ENCODE measurements at places on chromosomes 3 and 15. TPM values are rescaled to one million over a fixed set of nuclear protein-coding genes. Genes with fewer than 3 reads are reported as not detected.

DNA sequence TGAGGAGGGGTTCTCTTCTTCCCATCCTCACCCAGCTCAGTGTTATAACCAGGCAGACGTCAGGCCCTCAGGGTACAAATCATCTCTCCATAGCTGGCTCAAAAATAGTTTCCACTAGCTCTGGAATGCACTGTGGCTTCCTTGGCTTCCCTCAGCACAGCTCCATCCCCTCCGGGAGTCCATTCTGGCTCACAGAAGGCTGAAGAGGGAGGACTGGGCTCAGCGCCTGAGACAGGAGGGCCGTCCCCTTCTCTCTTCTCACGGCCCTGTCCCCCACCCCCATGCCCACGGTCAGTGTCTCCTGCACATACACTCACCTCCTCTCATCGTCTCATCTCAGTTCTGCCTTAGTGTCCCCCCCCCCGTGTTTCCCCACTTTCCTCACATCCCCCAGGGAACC, 50.1 kb downstream of the UMPS start:
- peak; percentile 84 for DNase-seq

Gene AGBL1
- total RNA-seq = not detected

GRCh38 chr3:120302361-120302760, 17.3 kb upstream of the GPR156 start:
- no peak for DNase-seq

- no peak for DNase-seq
Observed at GRCh38 chr15:38994310-38994709, 429.7 kb upstream of the RASGRP1 start.

GRCh38 chr15:23422946-23423708, 23.9 kb downstream of the GOLGA6L2 start:
- peak; percentile 45 for DNase-seq

Gene TRIM42
- total RNA-seq = not detected

GRCh38 chr3:128405554-128406277, 61.0 kb downstream of the DNAJB8 start:
- DNase-seq = no peak

GRCh38 chr3:116112696-116113095, 332.6 kb downstream of the LSAMP start:
- no peak for DNase-seq

DNA sequence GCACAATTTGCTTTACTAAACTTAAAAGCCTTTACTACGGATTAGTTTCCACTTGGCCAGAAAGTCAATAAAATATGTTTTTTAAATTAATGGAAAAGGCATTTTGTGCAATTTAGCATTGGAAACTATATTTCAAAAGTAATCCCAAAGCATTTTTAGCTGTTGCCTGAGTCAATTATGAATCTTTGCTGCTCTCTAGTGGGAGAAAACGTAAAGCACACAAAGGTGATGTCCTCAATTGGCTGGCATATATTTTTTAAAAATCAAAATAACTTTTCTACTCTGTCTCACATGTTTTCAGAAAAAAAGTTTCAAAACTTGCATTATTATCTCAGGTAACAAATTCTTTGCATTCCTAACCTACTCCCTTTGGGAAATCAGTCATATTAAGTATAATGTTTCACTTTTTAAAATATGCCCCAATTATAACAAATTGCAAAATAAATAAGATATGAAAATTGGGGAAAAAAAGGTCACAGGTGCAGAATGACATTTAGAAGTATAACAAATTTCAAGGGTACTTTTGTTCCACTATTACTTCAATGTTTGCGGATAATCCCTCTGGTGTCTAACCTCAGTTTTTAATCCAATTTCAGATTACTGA, 47.2 kb upstream of the TEX55 start:
- DNase-seq = no peak

Gene ZPLD1
- not detected for total RNA-seq

DNA sequence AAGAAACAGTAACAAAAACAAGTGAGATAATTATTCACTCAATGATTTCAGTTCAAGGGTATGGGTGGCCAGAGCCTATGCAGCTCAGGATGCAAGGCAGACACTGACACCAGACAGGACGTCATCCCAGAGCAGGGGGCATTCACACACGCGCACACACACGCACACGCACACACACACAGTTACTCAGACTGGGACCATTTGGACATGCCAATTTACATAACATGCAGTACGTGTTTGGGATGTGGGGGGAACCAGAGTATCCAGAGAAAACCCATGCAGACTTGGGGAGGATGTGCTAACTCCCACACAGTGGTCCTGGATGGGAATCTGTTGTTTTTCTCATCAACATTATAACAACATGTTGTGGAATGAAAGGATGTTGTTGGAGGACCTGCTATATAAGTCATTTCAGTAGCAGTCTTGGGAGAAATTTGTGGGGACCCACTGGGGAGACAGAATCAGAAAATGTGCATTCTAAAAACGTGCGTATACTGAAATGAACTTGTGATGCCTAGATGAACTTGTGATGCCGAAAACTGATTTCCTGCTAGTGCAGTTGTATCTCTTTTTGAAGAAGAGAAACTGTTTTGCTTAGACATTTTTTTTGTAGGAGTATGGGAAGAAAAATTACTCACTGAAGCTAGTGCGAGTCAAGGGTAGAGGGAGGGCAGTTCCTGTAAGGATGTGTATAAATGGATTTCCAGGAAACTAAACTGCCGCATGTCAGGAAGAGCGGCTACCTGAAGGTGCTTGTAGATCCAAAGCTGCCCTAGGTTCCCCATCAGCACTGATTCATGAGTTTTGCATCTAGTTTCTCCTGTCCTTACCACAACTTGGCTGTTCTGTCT, 25.2 kb downstream of the CD200 start:
- DNase-seq = no peak

Gene TRANK1
- 6.6 TPM for total RNA-seq

- no peak for DNase-seq
Observed at GRCh38 chr3:13171704-13172643, 98.7 kb upstream of the IQSEC1 start.

Gene CALML4
- total RNA-seq = 0.99 TPM

DNA sequence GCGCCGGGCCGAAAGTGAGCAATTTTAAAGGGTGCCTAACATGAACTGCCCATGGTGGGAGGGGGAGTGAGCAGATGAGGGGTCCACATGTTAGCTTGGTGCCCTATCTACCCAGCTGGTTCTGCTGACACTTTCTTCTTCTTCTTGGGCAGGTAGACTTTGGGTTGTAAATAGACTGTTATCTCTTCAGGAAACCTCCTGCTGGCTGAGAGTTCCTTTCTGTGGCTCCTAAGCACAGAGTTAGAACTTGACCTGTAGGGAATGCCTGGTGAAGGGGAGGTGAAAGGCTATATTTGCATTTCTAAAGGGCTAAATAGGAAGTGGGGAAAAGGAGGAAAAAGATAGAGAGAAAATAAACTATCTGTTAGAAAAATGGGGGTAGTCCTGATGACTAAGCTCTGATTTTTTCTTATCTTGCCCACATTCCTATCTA, 521.4 kb upstream of the TGFBR2 start:
- no peak for DNase-seq
